Muscle of arm (tissue), 14 donors: ENCODE measurements at places on chromosomes 3 and 15. TPM values are rescaled to one million over a fixed set of nuclear protein-coding genes. Genes with fewer than 3 reads are reported as not detected.

- DNase-seq, result no peak
Measured at GRCh38 chr3:160099834-160100233, 111.2 kb downstream of the IL12A start.

DNA sequence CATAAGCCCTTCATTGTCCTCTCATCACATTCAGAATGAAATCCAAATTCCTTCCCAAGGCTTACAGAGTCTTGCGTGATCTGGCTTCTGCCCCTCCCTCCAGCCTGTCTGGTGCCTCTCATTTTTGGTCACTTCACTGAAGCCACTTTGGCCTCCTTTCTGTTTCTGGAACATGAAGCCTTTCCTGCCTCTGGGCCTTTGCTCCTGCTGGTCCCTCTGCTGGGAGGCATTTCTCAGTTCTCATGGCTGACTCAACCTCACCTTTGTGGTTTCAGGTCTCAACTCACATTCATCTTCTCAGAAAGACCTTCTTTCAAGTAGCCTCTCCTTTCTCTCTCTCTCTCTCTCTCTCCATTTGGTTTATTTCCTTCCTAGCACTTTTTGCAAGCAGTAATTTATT, 43.9 kb upstream of the BHLHE40 start:
- DNase-seq, result no peak

Gene ADGRG7
- polyA plus RNA-seq, result not detected

DNA sequence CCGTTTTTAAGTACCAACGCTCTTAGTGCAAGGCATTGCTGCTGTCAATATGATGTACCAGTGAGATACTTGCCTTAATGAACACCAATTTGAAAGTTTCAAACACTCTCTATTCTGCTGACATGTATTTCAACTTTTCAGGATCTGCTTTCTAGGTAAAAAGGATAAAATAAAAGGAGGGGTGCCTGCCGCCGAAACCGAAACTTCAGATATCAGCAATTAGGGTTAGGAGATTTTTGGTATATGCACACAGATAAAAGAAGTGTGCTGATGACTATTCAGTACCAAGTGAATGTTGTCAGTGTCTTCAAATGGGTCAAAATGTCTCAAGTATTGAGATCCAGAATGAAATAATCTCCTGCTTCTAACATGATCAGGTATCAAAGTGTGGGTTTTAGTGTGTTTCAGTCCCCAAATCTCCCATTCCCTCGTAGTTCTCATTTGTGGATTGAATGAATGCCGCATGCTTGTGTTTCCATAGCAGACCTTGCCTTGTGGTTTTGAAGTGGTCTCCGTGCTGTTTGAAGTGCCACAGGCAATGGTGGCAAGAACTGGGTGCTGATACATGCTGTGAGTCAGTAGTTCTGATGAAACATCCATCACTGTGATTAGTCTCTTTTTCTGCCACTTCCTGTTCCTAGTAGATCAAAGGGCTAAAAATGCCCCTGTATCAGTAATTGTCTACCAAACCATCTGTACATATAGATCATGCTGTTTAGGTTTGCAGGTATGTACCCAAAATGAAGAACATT, 22.5 kb downstream of the CHST14 start:
- no peak for DNase-seq

Gene GP5
- 0.27 TPM for polyA plus RNA-seq

GRCh38 chr3:3280396-3280795, 100.9 kb upstream of the CRBN start:
- no peak for DNase-seq

DNA sequence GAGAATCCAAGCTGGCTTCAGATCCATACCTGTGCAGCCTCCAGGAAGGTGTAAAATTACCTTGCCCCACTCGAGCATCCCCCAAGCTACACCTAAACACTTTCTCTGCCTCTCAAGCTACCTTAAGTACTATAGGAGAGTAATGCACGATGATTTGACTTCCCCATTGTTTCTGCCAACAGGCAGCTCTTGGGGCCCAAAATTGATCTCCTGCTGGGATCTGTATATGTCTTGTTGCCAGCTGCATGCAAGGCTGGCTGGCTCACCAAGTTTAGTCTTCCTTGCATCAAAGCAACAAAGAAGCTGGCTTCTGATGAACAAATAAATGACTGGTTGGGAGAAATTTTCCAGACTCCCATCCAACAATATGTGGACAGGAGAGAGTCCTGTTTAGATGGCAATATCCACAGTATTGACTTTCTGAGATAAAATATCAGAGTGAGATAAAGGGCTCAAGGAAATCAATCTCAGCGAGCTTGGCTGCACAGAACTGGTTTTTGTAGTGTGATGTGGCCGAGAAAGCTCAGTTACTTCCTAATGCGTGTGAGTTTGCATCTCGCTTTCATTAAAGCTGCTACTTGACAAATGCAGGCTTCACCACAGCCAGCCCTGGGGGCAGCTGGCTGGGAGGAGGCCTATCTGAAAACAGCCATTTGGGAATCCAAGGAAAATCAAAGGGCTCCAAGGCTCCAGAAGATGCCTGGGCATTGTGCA, 140.7 kb downstream of the MINAR1 start:
- DNase-seq, result no peak

DNA sequence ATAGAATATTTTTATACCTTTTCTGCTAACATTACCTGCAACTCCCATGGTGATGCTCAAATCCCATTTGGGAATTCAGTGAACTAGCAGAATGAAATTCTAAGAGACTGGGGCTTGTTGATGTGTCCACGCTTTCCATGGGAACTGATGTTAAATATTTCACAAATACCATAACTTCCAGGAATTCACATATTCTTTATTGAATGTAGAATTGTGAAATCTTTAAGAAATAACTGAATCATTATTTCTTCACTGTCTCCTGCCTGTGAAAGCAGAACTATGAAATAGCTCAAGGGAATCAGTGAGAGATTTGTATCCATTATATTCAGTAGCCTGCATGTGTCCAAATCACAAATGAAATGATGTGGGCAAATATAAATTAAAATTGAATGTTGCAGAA, 130.8 kb downstream of the SERPINI1 start:
- DNase-seq, result no peak

DNA sequence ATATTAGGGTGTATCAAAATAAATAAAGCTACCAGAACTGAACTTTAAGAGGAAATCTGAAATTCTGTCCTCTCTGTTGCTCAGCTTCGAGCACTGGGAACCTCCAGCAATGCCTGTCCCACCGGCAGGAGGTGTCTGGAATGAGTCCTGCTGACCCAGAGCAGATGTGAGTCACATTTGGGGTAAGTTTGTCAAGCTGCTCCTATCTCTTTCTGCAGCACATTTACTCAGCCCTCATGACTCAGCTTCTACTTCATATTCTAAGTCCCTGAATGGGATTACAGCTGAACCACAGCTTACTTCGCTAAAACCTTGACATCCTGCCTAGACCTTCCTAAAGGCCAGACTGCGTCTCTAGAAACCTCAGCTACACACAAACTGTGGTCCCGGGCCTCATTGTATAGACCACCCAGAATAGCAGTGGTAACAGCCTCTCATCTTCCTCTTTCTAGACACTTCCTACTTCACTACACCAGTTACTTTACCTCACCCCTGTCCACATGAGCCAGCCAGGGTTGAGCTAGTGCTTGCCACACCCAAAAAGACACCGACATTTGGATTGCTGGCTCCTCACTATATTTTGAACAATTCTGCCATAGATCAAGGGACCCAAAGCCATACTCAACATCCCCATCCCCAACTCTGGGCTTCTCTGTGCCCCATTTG, 109.6 kb upstream of the TMCO5A start:
- no peak for DNase-seq

Gene CMTM6
- polyA plus RNA-seq, result 32.2 TPM

Gene STARD9
- 15.5 TPM for polyA plus RNA-seq

DNA sequence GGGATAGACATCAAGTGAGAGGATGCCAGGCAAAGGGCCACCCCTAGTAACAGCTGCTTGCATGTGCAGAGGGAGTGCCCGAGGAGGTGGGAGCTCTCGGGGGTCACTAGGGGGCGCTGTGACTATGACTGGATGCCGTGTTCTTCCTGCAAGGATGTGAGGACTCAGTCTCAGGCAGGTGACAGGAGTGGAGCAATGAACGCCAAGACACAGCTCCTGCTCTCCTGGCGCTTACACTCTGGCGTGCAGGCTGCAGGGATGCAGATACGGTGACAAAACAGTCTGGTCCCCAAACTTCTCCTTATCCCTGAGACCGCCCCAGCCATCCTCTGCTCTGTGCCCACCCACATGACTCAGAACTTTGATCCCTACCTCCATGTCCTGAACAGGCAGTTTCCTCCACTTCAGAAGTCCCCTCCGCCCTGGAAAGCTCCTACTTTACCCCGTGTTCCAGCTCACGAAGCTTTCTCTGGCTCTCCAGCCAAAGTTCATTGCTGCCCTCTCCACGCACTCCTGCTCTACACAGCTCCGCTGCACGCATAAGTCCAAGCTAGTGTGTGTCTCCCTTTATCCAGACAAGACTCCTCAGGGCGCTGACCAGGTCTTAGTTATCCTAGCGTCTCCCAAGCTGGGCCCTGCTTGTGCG, 14.7 kb downstream of the RHOV start:
- peak; percentile 47 for DNase-seq

DNA sequence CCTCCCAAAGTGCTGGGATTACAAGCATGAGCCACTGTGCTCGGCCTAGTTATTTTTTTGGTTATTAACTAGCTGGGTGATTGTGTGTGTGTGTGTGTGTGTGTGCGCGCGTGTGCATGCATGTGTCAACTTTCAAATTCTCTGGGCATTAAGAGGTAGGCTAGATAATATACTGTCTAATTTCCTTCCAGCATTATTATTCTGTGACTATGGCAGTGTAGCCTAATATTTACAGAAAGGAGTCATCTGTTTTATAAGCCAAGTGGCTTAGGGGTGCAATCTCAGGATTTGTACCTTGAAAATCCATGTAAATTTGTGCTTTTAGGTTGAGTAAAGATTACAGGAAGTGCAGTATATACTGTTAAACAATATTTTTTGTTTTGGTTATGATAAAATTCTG, 85.1 kb upstream of the ZBTB20 start:
- no peak for DNase-seq
